ENCODE measurements at places on chromosomes 7 and 10.

GRCh38 chr7:20350996-20351692 is 20.4 kb downstream of the ITGB8 start:
- no peak overlapping the region for H3K4me3 ChIP-seq
- H3K27ac ChIP-seq = no peak overlapping the region
- H3K27me3 ChIP-seq = no peaks in the 10 kb centered on the region

GRCh38 chr7:87411186-87411585 is 64.3 kb downstream of the ABCB4 start:
- H3K4me3 ChIP-seq = no peak overlapping the region
- peaks cover 8% of the 10 kb centered on the region for H3K27me3 ChIP-seq
- no peak overlapping the region for H3K27ac ChIP-seq

GRCh38 chr10:127614484-127615017 is 65.4 kb downstream of the NPS start:
- H3K27ac ChIP-seq = no peak overlapping the region
- H3K36me3 ChIP-seq = no peaks in the 10 kb centered on the region
- H3K4me1 ChIP-seq = no peaks in the 10 kb centered on the region
- no peak for DNase-seq

DNA sequence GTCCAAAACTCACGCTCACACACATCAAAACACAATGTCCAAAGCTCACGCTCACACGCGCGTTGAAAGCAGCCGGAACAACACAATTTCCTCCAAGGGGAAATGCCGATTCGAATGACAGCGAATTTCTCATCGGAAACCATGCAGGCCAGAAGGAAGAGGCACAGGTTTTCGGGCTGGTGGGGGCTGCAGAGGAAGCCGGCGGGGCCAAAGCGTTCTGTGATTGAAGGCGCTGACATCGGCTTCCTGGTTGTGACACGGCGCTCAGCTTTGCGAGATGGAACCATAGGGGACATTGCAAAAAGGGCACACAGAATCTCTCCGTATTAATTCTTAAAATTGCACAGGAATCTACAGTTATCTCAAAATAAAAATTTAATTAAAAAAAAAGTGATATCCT is 61.3 kb downstream of the FOXL3 start:
- H3K27me3 ChIP-seq = no peaks in the 10 kb centered on the region
- H3K4me1 ChIP-seq = peaks cover 14% of the 10 kb centered on the region
- H3K27ac ChIP-seq = no peak overlapping the region
- DNase-seq = peak; percentile 74

All from activated CD4-positive, alpha-beta memory T cell treated with anti-CD3 and anti-CD28 coated beads, Interleukin-2, amount 10 ng/mL, durations not matched to agents 7 days and 5 days (primary cell).